Effector memory CD8-positive, alpha-beta T cell (primary cell): ENCODE measurements at places on chromosomes 1 and 21.

DNA sequence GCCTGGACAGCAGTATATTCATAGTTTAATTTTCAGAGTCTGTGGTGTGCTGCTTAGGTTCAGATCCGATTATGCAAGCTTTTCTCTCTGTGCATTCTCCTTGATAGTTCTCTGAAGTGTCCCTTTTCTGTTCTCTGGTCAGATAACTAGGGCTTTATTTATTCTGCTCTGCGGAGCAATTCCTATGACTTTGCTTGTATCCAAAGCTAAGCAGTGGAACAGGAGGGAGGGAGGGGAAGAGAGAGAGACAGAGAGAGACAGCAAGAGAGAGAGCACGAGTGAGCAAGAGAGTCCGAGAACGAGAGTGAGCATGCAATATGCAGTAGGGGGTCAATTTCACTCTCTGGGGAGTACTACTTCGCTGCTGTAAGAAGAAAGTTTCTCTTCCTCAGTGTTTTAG lies 113.3 kb downstream of the XPR1 start:
- no peak for DNase-seq

- DNase-seq = no peak
Observed at GRCh38 chr1:206464456-206464964, 5.8 kb upstream of the IKBKE start.

- no peak for DNase-seq
Observed at GRCh38 chr1:25906644-25907300, 553 bp upstream of the STMN1 start.

DNA sequence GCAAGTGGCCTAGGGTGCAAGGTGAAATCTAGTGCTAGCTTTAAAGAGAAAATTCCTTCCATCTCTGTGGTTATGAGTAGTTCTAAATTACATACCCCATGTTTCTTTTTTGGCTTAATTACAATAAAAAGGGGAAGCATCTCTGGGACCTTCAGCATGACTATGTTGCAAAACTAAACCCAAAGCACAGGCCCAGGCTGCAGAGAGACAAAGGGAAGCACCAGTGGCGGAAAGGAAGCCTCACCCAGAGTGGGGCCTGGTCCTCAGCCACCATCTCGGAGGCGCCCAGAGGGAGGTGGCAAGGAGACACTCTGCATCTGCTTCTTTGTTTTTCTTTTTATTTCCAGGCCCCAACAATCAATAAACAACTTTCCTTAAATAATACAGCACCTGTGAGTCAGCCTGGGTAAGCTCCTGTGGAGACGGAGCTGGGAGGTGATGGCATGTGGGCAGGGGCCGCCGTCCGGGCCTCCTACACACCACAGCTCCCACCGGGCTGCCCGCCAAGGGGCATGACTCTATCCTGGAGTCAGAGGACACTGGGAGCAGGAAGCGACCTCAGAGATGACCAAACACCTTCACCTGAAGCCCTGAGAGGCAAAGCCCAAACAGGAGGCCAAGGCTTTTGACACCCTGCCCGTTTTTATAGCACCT lies 21.7 kb downstream of the ITPKB start:
- DNase-seq = no peak

GRCh38 chr1:40703316-40703715 lies 11.8 kb downstream of the NFYC start:
- no peak for DNase-seq

DNA sequence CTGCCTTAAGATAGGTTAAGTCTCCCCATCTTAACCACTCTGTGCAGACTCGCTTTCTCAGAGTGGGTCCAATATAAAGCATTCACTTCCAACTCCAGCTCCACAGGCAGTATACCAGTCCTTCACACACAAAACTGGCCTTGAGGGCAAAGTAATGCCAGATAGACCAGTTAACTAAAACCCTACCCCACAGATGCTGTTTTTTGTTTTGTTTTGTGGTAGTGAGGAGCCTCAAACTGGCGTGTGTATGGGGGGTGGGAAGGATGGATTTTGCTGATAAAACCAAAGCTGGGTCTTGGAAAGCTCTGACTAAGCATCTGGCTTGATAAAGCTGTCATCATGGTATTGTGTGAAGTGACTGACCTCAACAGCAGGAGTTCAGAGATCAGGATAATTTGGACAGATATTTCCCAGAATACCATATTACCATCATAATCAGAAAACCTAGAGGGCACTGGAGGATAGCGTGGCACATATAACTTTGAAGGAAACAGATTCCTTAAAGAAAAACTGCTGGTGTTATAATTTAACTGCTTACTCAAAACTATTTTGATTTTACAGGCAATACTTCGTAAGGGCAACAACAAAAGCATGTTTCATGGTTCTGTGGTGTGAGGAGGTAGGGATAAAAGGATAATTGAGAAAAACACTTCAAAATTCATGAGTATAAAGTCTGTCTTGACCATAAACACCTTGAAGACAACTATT lies 29.6 kb upstream of the CPLANE2 start:
- no peak for DNase-seq

GRCh38 chr1:74679811-74680210 lies 6.2 kb upstream of the ERICH3 start:
- DNase-seq = no peak

DNA sequence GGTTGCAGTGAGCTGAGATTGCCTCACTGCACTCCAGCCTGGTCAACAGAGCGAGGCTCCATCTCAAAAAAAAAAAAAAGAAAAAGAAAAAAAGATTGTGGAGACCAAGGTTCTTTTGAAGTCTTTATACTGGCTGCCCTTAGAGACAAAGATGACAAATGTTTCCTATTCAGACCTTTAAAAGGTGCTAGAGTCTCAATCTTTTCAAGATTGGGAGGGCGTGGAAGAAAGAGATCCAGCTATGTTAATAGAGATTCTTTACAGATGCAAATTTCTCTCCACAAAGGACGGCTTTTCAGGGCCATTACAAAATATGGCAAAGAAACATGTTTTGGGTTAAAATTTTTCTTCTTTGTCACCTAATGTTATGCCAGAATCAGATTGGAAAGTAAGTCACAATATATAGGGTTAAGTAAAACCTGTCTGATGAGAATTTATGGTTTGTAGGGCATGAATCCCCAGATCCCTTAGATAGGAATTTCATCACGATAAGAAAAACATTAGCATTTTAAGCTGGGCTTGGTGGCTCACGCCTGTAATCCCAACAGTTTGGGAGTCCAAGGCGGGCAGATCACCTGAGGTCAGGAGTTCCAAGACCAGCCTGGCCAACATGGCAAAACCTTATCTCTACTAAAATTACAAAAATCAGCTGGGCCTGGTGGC lies 13.0 kb upstream of the MORC3 start:
- no peak for DNase-seq
